ENCODE measurements at places on chromosomes 12 and 14. TPM values are rescaled to one million over a fixed set of nuclear protein-coding genes. Genes with fewer than 3 reads are reported as not detected.

DNA sequence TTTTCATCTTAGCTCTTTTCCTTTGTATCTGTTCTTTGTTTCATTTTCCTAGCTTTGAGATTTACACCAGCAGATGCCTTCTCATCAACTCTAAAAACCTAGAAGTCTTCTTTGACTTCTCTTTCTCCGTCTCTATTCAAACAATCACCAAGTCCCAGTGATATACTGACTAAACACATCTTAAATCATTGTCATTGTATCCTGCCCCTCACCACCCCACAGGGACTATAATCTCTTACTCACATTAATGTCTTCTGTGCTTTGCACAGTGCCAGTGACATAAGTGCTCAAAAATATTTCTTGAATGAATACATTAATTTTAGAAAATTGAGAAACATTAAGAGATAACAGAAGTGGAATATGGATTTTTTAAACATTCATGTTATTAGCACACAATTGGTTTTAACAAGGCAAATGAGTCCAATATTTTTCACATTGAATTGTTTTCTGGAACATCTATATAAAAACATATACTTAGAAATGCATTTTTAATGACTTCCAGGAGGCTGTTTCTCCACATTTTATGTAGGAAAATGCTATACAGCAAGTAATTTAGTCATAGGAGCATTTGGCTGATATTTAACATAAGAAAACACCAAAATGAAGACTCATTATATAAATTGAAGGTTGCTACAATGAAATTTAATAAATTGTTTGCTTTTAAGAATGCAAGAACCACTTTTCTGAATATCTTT is 472.8 kb upstream of the PRICKLE1 start:
- no peak for DNase-seq

DNA sequence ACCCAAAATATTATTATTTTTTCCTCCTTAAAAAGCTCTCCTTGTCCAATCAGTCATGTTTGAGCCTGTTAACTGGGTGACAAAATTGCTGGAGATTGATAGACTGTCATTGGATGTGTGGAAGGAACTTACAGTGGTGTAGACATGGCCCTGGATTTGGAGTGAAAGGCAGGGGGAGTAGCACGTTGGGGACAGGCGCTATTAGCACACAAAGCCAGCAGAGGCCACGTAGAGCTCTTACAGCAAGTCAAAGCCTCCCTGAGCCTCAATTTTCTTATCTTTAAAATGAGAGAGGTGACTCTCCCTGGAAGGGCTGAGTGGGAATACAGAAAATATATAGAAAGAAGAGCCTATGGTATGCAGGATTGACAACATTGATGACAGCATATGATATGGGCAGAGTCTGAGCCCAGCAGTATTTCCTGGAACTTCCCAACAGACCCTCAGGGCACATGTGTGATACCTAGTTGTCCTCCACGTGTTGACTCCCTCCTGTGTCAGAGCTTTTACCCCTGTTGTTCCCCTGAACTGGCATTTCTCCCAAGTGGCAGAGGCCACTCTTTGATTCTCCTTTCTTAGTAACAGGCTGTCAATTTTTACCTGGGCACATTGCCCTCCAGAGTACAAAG is 504.9 kb downstream of the VRK1 start:
- DNase-seq: no peak

GRCh38 chr12:57085999-57086492 is 2.9 kb upstream of the NAB2 start:
- no peak for DNase-seq

DNA sequence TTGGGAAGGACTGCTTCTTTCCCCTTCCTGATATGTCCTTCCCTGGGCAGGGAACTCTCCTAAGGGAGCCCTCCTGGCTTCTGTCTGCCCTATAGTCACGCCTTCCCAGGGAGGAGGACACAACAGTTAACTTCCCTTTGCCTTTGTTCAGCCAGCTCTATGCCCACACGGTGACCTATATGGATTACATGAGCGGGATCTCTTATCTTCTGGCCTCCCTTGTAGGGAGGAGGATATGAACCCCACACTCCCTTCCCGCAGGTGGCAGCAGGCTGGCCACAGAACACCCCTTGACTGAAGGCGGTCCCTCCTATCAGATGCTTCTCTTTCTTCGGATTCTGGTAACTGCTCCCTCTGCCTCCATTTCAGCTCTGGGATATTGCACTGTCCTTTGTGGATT is 135.6 kb upstream of the MAX start:
- no peak for DNase-seq

DNA sequence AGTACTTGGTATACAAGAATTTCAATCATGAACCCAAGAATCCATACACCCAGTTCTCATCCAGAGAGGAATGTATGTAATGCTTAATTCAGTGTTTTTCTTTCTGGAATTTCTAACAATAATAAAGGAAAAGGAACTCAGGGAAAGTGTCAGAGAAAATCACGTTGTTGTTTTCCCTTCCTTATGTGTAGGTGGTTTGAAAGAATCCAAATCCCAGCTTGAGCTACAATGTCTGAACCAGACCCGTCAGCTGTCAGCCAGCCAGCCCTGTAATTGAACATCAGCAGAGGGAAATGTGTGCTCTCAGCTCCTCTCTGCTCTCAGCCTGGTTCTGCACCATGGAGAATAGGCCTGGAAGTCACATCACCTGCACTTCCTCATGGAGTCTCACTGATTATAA is 126.5 kb downstream of the TMEM30B start:
- DNase-seq: peak; percentile 19

GRCh38 chr12:3204730-3205531 is 127.8 kb downstream of the TSPAN9 start:
- no peak for DNase-seq

TAS2R8 gene
- not detected for total RNA-seq

RHOJ gene
- total RNA-seq: 13.1 TPM

SPX gene
- total RNA-seq: 0.65 TPM

TEX52 gene
- not detected for total RNA-seq

All from esophagus muscularis mucosa (tissue), 4 donors.